ENCODE measurements at places on chromosomes 5 and 9. TPM values are rescaled to one million over a fixed set of nuclear protein-coding genes. Genes with fewer than 3 reads are reported as not detected.

ITK gene
- total RNA-seq, result not detected

DNA sequence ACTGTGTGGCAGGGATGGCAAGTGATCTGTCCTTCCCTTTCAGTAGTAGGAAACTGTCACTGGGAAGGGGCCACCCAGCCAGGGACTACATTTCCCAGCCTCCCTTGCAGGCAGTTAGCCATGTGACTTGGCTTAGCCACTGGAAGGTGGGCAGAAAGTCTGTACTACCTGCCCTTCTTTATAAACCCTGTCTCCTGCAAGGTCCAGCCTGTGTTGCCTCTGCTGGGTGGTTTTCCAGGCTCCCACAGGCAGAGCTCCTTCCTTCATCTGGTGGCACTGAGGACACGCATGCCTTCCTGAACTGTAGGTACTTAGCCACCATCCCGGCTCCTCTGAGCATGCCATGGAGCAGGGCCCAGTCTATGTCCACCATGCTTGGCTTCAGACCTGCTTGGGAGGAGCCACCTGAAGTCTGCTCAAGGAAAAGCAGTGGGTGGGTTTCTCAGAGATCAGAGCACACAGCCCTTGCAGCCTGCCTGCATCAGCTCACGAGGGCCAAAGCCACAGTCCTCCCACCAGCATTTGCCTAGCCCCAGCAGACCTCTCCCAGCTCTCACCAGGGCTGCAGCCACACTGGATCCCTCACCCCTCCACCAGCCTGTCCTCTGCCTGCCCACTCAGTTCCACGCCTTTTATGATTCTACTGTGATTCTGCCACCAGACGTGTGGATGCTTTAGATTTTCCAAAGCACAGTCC is 16.7 kb upstream of the SLC25A51 start:
- DNase-seq, result no peak

DNA sequence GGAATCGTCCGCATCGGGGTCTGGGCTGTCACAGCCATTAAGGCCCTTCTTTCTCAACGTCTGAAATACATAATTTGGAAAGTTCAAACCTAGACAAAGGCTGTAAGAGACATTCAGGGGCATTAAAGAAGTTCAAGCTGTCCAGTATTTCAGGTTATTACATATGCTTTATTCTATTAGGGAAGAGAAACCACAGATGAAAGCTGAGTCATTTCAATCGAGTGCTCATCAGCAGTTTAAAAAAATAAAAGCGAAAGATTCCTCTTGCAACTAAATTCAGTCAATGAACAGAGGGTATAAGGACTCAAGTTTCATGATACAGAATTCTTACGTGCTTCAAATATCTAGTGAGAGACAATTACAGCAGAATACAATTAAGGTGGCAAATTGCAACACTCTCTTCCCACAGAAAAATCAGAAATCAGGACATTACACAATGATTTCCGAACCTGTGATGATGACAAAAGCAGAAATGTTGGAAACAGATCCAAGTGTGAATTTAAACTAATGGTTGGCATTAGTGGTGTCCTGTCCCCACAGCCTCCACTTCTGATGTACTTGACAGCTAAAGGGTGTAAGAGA is 121.6 kb downstream of the MEF2C start:
- DNase-seq, result no peak

GRCh38 chr5:72474046-72474500 is 33.1 kb downstream of the ZNF366 start:
- no peak for DNase-seq

SAP30L gene
- total RNA-seq, result 32.0 TPM

ZBED3 gene
- 10.4 TPM for total RNA-seq

IFNA21 gene
- total RNA-seq, result not detected

THBS4 gene
- 1.6 TPM for total RNA-seq

- DNase-seq, result peak; percentile 19
Observed at GRCh38 chr9:3342159-3342777, 183.5 kb downstream of the RFX3 start.

TGFBI gene
- total RNA-seq, result 115 TPM

GRCh38 chr5:68021227-68021626 is 194.3 kb upstream of the PIK3R1 start:
- no peak for DNase-seq

DNA sequence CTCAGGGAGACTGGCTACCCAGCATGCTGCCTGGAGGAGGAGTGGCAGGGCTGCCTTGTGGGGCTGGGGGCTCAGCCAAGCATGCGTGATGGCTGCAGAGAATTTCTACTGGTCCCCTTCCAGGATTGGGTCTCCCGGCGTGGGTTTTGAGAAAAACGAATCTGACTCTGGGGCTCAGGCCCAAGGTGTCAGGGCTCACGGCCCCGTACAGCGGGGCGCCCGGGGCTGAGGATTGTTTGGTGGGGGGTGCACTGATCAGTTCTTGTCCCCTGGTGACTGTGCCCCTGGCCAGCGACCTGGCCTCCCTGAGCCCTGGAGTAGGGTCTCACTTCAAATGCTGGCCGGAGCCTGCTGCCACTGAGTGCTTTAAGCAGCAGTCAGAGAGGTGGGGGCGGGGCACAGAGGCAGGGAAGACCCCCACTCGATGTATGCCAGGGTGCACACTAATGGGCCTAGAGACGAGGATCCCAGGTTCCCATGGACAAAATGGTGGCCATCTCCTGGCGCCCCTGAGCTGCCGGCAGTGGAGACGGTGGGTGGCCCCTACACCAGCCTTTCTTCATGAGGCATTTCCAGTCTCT is 45.5 kb upstream of the RNU6ATAC start:
- DNase-seq, result no peak

CCDC192 gene
- total RNA-seq, result not detected

DNA sequence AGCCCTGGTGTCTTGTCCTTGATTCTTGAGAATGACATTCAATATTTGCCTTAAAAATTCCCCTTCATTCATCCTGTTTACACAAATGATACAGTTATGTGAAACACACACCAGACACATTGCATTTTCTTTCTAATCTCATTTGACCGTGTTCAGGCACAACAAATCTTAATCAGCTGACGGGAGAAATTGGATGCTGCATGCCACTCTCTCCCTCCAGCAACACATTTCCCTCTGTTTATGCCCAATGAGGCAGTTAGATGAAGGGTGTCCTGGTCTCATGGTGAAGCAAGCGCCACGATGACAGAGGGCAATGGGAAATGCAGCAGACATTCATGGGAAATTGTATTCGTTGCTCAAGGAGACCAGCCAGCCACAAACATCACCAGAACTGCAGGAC is 3.2 kb upstream of the FGF1 start:
- no peak for DNase-seq

DNA sequence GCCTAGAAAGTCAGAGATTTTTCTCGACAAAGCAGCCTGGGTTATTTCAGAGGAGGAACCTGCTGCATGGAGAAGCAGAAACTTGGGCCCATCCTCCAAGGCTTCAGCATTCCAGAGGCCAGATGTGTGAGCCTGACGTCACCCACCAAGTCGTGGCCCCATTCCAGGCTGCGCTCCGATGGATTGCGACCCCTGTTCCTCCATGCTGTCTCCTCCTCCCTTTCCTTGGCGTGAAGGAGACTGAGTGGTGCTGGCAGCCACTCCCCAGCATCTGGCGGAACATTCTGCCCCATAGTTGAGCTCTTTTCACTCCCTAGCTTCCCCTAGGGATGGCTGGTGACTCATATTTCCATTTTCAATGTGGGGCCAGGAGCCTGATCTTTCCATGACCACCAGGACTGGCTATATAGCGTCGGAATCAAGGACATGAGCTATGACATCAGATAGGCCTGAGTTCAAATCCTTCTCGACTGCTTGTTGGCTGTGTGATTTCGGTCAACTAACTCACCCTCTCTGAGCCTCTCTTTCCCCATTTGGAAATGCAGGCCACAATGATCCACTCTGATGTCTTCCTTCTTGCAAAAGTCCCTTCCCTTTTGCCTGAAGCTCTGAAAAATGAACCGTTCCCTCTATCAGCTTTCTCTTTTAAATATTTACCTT is 24.5 kb upstream of the DUSP1 start:
- DNase-seq, result no peak

- peak; percentile 68 for DNase-seq
Observed at GRCh38 chr5:168303393-168304025, 12.1 kb downstream of the WWC1 start.

- no peak for DNase-seq
Observed at GRCh38 chr9:121771418-121771817, 120.0 kb downstream of the DAB2IP start.

CDC20B gene
- not detected for total RNA-seq

GRCh38 chr9:93043122-93043521 is 15.4 kb upstream of the SUSD3 start:
- no peak for DNase-seq

CDKN2B gene
- not detected for total RNA-seq

DNA sequence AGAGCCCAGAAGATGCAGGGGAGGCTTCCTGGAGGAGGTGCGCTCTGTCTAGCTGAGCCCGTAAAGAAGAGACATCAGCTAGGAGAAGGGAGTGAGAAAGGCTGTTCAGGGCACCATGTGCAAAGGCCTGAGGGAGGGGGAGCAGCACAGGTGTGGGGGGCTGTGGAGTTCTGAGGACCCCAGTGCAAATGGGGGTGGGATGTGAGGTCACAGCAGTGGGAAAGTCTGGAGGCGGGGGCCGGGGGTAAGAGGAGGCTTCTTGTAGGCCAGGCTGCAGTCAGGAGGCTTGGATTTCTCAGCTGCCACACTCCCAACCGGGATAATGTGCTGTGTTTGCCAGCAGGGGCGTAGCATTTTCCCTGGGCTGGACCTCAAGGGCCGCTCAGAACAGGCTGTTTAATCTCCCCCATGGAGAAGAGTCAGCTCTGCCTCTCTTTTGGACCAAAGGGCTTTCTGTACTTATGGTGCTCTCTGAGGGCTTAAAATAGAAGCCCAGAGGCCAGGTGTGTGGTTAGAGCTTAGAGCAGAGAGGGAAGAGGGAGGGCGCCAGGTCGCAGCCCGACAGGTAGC is 5.7 kb downstream of the NEURL1B start:
- DNase-seq, result no peak

GRCh38 chr5:179325296-179326031 is 19.8 kb downstream of the ADAMTS2 start:
- no peak for DNase-seq

GRCh38 chr5:179371121-179371510 is 25.9 kb upstream of the ADAMTS2 start:
- DNase-seq, result no peak

- DNase-seq, result peak; percentile 77
Observed at GRCh38 chr9:15510789-15511575, at the start of gene PSIP1. TSS of gene PSIP1 (minus strand) at chr9:15510970. CDS start at chr9:15510188, 782 bp downstream.

GRCh38 chr9:101530076-101530711 is 3.5 kb upstream of the RNF20 start:
- DNase-seq, result peak; percentile 80

NADK2 gene
- total RNA-seq, result 37.1 TPM

PDE6A gene
- total RNA-seq, result 0.39 TPM

DNA sequence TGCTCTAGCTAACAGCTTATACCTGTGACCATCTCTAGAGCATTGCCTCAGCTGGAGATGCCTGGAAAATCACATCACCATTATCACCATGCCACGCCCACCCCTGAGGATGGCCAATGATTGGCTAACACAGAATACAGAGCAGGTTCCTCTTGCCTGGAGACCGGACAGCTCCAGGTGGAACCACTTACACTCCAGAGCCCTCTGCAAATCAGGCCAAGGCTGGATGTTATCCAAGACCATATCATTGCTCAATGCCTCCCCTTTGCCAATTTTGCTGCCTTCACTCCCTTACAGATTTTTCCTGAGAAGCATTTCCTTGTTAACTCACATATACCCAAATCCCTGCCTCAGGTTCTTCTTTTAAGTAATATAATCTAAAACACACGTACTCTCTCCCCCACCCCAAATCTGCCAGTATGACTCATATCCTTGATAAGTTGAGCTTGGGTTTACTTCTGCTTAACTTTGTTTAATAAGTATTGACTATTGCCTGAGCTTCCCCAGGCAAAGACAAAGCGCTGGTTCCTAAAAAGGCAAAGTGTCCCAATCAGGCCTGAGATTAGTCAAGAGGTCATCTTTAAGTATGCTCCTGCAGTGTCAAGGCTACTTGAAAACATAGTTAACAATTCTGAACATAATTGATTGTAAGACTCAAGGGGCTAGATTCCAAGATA is 309.6 kb downstream of the EPB41L4A start:
- peak; percentile 3 for DNase-seq

DNA sequence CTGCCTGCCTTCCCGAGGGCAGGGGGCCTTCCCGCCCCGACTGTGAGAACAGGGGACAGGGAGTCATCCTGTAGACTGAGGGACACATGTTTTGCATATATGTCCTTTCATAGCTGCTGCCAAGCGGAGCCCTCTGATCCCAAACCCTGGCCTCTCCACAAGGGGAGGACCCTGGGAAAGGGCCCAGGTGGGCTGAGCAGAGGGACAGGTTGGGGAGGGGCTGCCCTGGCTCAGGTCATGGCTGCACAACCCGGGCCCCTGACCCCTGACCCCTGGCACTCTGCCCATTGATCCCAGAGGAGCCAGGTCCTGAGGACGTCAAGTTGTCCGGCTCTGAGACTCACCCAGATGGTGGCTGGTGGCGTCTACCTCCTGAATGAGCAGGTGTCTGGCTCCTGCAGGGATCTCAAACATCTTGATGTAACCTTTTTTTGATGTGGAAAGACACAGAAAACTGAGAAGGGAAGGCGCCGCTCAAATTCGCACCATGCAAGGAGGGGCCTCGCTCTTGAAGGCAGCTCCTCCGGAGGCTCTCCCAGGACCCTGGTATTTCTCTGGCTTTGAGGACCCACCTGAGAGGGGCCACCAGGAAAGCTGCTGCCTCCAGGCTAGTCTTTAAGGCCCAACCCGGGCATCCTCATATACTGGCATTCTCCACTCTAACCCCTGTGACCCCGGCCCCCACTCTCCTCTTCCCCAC is 71.9 kb downstream of the ZNF354C start:
- DNase-seq, result no peak

GRCh38 chr5:89735082-89735481 is 674.5 kb downstream of the CETN3 start:
- peak; percentile 37 for DNase-seq

- peak; percentile 45 for DNase-seq
Observed at GRCh38 chr9:2473681-2474080, 147.9 kb upstream of the VLDLR start.

DNA sequence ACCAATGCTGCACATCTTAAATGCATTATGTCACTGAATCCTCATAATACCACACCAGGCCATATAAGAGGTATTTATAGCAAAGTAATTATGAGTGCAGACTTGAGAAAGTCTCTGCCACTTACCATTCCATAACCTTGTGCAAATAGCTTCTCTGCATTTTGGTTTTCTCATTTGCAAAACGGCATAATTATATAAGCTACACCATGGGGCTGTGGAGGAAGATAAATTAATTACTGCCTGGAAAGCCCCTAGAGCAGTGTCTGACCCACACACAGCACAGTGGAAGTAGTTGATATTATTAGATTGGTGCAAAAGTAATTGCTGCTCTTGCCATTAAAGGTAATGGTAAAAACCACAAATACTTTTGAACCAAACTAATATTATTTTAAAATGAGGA is 9.5 kb upstream of the IL9 start:
- DNase-seq, result no peak

- DNase-seq, result no peak
Observed at GRCh38 chr9:108671794-108672193, 184.0 kb downstream of the ACTL7B start.

- no peak for DNase-seq
Observed at GRCh38 chr5:16464664-16465543, 696 bp downstream of the ZNF622 start.

- DNase-seq, result no peak
Observed at GRCh38 chr9:6758248-6758497, 400 bp downstream of the KDM4C start.
